Stomach (tissue), 19 donors: ENCODE measurements at places on chromosomes 13 and 19. TPM values are rescaled to one million over a fixed set of nuclear protein-coding genes. Genes with fewer than 3 reads are reported as not detected.

DNA sequence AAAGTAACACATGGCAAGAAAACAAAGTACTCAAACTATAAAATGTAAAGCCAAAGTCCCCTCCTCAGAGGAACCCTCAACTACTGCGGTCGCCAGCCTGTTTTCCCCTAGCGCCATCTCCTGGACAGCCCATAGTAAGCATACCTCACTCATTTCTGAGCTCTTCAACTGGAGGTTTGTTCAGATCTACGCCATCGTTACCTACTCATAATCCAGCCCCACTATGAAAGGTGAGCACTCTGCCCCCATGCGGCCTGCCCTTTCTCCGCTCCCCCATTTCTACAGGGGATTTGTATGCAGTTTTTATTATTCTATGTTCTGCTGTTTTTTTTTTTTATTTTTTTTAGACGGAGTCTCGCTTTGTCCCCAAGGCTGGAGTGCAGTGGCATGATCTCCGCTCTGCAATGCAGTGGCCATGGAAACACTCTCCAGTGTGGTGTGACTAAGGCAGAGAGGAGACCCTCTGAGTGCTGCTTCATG is 26.2 kb downstream of the OPA3 start:
- H3K4me3 ChIP-seq, result no peak overlapping the region
- DNase-seq, result peak; percentile 56
- H3K27ac ChIP-seq, result no peak overlapping the region
- H3K4me1 ChIP-seq, result peaks cover 23% of the 10 kb centered on the region

KLK7 gene
- not detected for total RNA-seq

DNA sequence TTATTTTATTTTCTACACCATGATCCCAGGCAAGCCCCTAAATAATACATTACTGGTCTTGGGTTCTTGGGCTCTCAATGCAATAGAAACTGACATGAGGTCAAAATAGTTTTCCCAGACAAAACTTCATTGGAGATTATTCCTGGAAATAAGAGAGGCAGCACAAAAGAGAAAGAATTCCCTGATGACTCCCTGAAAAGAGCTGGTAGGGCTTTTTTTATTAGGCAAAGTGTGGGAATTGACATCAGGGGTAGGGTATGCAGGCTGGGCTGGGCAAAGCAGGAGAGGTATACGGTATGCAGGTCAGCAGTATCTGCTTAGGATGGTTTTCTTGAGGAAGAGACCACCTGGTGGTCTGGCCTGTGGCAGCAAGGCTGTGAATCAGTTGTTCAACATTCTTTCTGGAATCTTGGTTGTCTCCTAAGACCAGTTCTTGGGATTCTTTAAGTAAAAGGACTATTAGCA is 9.3 kb upstream of the IGFL3 start:
- H3K4me3 ChIP-seq, result no peak overlapping the region
- H3K27me3 ChIP-seq, result no peaks in the 10 kb centered on the region
- H3K27ac ChIP-seq, result peak overlapping the region; percentile 22

DNA sequence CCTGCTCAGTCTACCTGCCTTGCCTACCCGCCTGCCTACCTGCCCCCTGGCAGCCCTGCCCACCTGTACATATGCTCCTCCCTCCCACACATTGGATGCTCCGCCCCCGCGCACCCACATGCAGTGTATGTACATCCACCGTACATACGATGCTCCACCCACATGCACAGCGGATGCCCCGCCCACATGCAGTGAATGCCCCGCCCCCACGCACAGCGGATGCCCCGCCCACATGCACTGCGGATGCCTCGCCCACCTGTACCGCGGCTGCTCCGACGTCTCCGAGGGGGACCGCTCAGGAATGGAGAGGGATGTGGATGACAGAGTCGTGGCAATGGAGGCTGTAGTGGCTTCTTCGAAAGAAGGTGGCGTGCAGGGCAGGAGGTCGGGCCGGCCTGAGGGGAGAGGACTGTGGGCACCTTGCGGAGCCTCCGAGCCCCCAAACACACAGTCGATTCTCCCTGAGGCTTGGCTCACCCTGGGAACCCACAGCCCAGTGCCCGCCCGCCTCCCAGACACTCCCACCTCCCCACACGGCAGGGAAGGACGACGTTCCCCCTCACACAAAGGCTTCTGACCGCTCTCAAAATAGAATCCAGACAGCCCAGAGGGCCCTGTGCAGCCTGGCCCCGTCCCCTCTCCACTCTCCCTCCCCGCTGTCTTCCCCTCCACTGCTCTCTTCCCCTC is 16.5 kb upstream of the CACTIN start:
- no peak overlapping the region for H3K27ac ChIP-seq
- no peak overlapping the region for H3K4me3 ChIP-seq
- no peaks in the 10 kb centered on the region for H3K4me1 ChIP-seq
- no peaks in the 10 kb centered on the region for H3K27me3 ChIP-seq
- no peak for DNase-seq

CFAP97D2 gene
- not detected for total RNA-seq

DNA sequence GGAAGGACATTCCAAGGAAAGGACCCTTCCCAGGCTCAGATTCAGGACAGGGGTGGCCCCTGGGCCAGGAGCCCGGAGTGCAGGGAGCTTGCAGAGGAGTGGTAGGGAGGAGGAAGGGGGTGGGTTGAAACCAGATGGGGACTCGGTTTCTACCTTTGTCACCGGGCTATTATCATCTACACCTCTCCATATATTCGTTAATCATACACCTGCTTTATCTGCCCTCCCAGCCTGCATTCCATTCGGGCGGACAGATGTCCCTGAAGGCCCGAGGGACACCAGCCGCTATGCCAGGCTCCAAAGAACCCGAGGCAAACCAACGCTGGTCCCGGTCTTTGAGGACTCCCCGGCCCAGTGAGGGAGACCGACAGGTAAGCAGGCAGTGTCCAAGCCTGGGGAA is 15.5 kb upstream of the MYH14 start:
- no peak for DNase-seq
- H3K27me3 ChIP-seq, result peaks cover 9% of the 10 kb centered on the region
- no peak overlapping the region for H3K4me3 ChIP-seq
- H3K27ac ChIP-seq, result no peak overlapping the region
- no peaks in the 10 kb centered on the region for H3K36me3 ChIP-seq
- peaks cover 5% of the 10 kb centered on the region for H3K4me1 ChIP-seq

GRCh38 chr13:94382517-94382916 is 97.0 kb downstream of the DCT start:
- DNase-seq, result no peak
- H3K4me1 ChIP-seq, result no peaks in the 10 kb centered on the region
- H3K36me3 ChIP-seq, result no peaks in the 10 kb centered on the region
- no peak overlapping the region for H3K4me3 ChIP-seq

- peak overlapping the region; percentile 96 for H3K4me3 ChIP-seq
- peak overlapping the region; percentile 97 for H3K27ac ChIP-seq
- no peak for DNase-seq
- peaks cover 65% of the 10 kb centered on the region for H3K4me1 ChIP-seq
- peaks cover 9% of the 10 kb centered on the region for H3K36me3 ChIP-seq
These were observed 1.5 kb downstream of the AKT2 start for GRCh38 chr19:40283414-40284250.

DNA sequence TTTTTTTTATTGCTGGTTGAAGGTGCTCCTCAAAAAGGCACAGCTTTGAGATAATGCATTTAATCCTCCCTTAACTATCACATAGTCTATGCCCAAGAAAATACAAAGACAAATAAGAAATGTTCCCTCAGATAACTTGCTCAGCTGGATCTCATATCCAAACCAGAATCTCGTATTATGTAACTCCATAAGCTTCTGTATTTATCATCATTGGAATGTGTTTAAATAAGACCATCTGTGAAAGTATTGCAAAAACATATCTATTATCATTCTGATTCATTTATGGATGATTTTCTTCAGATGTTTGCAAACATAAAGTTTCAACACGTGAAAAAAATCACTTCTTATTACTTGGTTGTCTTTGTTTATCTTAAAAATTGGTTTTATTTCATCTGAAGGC is 190.9 kb downstream of the IRS2 start:
- H3K4me3 ChIP-seq, result no peak overlapping the region
- DNase-seq, result no peak
- no peaks in the 10 kb centered on the region for H3K36me3 ChIP-seq
- no peaks in the 10 kb centered on the region for H3K27me3 ChIP-seq
- no peaks in the 10 kb centered on the region for H3K4me1 ChIP-seq
- no peak overlapping the region for H3K27ac ChIP-seq
